ENCODE measurements at places on chromosomes 4 and X.

GRCh38 chr4:54487491-54487890, 170.3 kb upstream of the KIT start:
- DNase-seq = no peak

- no peak for DNase-seq
Observed at GRCh38 chrX:79181401-79181800, 36.9 kb downstream of the GPR174 start.

DNA sequence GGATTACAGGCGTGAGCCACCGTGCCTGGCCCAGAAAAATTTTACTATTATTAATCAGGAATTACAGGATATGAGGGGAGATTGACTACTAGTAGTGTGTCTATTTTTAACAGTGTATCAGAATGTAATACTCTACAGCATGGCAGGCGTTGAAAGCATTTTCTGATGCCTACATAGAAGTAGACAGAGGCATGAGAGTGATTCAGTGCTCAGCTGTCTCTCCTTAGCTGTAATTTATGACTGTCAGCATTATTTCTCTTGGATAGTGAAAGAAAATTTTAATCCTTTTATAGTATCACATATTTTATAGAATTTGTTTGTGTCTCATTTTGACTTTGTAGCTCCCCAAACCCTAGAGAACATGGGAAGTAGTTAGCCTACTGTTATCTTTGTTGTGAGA, 20.7 kb downstream of the ARHGAP24 start:
- no peak for DNase-seq

- peak; percentile 88 for DNase-seq
Observed at GRCh38 chr4:1167244-1167949, 5.0 kb downstream of the SPON2 start.

GRCh38 chrX:153408871-153409351, 2.4 kb upstream of the ZFP92 start:
- DNase-seq = no peak

- DNase-seq = peak; percentile 77
Observed at GRCh38 chrX:35919536-35920309, at the start of gene CFAP47. Gene CFAP47, plus strand, starts transcription at chrX:35919734. Its CDS starts 66 bp downstream, at chrX:35919800.

GRCh38 chr4:8393593-8394038, 46.9 kb downstream of the ACOX3 start:
- DNase-seq = no peak

DNA sequence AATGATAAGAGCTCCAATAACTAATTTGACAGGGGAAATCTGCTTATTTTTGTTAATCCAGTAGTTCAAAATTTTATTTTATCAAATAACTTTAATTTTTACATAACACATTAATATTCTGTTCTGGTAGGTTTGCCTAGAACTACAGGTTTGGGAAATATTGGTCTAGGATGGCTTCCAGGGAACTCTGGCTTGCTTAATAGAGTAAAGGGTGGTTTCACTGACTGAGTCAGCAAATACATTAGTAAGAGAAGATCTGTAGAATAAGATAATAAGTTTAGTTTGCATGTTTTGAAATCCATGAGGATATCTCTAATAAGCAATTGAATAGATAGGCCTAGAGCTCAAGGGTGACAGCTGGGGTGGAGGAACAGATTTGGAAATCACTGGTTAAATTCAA, 500.7 kb downstream of the ZNF674 start:
- no peak for DNase-seq

DNA sequence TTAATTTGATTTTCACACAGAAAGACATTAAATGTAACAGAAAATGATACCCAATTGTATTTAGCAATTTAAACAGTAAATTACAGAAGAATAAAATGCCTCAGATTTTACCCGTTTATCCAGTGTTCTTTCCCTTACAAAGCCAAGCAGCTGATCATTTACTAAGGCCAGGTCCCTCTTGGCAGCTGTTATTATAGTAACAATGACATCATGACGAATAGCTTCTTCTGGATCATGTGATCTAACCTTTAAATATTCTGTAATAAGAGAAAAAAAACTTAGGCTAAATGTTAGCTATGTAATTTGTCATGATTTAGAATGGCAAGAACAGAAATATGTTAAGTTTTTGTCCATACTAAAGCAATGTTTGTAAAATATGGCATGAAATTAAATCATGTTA, 69.4 kb downstream of the PDS5A start:
- DNase-seq = no peak

GRCh38 chr4:151403656-151404055, 5.3 kb upstream of the FHIP1A start:
- no peak for DNase-seq

GRCh38 chr4:96097040-96097607, 257.2 kb downstream of the PDHA2 start:
- no peak for DNase-seq

- DNase-seq = no peak
Observed at GRCh38 chrX:40304115-40304514, 206.4 kb upstream of the BCOR start.

GRCh38 chrX:78237127-78237526, 90.3 kb downstream of the CYSLTR1 start:
- no peak for DNase-seq

DNA sequence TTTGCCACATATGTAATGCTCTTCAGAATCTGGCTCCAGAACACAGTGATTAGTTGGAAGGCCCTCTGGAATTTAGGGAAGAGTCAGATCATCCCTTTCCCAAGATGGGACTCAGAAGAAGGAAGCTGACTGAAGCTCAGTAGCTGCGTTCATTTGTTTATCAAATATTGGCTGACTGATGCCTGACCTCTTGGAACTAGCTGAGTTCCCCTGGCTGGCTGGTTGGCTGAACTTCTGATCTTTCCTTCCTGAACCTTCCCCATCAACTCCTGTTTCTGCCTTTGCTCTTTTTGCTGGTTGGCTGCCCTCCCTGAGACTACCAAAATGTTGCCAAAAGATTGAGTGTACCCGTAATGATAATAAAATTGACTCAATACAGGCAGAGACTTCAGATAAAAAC, 866.5 kb upstream of the INTU start:
- DNase-seq = no peak

GRCh38 chrX:3160756-3161155, 119.5 kb downstream of the ARSF start:
- DNase-seq = no peak

DNA sequence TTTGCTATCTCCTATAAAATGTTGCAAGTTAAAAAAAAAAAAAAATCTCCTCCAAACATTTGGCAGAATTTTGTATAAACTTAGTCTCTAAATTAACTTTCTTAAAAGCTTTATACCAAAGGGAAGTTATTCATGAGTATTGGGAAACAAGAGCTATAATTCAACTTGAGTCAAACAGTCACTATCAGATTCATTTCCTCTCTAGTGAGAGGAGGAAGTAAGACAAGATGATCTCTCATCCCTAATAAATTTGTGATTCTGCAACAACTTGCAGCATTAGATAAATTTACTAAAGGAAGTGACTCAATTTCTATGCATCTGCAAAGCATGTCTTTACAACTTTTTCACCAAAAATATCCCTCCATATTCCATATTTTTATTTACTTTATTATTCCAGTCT, 135.4 kb upstream of the GNPDA2 start:
- DNase-seq = no peak

- peak; percentile 7 for DNase-seq
Observed at GRCh38 chr4:1544861-1545281, 138.6 kb upstream of the NKX1-1 start.

- DNase-seq = no peak
Observed at GRCh38 chr4:2534904-2535375, 1.5 kb upstream of the FAM193A start.

GRCh38 chr4:85398276-85398675, 76.7 kb upstream of the ARHGAP24 start:
- DNase-seq = no peak

DNA sequence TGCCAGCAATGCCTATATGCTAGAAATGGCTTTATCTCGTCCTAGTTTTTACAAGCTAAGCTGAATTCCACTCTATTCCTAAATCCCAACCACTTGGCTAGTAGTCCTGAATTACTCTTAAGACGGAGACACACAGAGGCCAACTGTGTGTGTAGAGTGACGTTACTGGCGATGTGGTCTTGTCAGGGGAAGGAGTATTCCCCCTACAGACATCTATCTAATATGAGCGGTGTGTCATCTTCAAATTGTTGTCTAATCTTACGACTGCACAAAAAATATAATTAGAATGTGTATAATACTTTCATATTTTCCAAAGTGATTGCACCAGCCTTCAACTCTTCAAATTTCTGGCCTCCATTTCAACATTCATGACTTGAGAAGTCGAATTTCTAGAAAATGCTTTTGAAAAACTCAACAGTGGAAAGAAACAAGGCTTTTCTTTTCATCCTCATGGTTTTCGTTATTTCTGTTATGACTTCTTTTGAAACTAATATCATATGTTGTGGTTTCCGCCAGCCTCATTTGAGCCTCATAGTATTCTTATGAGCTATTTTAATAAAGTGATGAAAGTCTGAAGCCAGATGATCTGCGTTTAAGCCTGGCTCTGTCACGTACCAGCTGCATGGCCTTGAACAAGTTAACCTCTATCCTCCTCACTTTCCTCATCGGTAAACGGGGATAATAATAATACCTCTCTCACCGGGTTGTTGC, 132.3 kb downstream of the SOWAHB start:
- DNase-seq = no peak

GRCh38 chr4:33626221-33626620, 2618.1 kb downstream of the ARAP2 start:
- DNase-seq = no peak

- no peak for DNase-seq
Observed at GRCh38 chr4:33722254-33722653, 2522.1 kb downstream of the ARAP2 start.

- DNase-seq = no peak
Observed at GRCh38 chr4:127660284-127660885, 27.6 kb downstream of the INTU start.

GRCh38 chr4:93867416-93868001, 39.0 kb downstream of the ATOH1 start:
- DNase-seq = no peak

- no peak for DNase-seq
Observed at GRCh38 chr4:30330894-30331652, 389.1 kb upstream of the PCDH7 start.

GRCh38 chr4:57220734-57221133, 110.5 kb upstream of the IGFBP7 start:
- no peak for DNase-seq

Data from NCI-H2081 (cell line).